IPS DF 19.7 (cell line): ENCODE measurements at places on chromosomes 2 and 18.

- DNase-seq: no peak
Measured at GRCh38 chr2:46010925-46011490, 286.2 kb upstream of the EPAS1 start.

DNA sequence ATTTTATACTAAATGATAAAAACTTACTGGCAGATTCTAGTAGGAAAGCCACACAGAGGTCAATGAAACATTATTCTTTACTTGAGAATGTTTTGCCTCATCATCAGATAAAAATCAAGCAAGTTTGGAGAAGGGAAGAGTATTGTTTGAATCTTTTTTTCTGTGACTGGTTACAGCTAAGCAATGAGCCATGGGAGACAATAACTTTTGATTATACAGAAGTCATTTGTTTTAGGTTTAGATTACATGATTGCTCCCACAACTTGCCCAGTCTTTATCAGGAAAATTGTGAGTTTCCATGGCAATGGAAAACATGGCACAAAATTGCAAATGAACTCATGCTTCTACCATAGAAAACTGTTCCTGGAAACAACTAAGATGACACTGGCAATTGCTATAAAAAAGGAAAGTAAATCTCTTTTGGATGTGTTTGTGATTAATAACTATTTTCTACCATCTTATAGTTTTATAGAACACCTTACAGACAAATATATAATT, 476.8 kb downstream of the MBD2 start:
- DNase-seq: no peak

DNA sequence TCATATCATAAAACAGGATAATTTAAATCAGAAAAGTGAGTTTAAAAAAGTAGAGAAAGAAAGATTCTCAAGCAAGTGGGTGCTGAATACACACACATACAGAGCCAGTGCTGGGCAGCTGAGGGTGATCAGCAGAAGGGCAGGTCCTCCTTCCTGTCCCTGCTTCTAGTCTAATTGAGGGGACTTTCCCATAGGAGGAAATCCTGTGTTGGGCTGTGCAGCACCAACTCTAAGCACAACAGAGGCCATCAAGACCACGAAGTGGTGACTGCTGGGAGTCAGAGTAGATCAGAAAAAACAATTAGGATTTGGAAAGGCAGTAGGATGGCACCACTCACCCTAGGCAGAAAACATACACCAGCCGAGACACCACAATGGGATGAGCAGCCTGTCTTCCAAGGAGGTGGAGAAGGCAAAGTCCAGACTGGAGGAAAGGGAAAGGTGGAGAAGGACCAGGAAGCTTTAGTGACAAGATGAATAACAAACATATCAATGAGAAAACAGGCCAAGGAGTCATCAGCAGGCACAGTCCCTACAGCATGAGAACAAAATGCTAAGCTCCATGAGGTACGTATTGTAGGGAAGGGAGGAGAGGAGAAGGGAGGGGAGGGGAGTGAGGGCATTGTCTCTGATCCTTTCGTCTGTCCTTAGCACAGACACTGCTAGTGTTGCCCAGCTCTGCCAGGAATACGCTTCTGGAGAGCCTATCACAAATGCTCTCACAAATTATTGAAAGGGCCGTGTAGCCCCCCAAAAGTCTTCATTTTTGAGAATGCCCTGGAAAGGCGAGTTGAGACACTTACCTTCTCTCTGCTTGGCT, 16.7 kb upstream of the MSGN1 start:
- DNase-seq: no peak

DNA sequence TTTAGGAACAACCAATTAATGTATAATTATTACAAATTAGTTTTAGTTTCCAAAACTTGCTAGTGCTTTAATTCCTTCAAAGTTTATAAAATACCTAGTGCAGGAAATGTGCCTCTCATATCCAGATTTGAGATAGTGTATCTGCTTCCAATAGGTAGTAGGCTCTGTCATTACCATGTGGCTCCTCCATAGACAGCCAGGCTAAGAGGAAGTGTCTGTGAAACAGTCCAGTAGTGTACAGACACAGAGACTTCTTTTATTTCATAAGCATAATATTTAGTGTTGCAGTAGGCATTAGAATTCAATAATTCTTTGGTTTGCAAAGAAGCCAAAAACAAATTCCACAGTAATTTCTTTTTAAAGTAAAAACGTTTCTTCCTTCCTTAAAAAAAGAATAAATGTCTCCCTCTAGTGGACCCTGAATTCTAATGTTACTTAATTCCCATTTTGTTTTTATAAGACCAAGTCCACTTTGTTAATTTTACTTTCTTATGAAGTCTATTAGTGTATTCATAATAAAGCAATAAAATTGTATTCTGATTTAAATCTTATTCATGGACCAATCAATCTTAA, 101.2 kb downstream of the NEB start:
- DNase-seq: no peak

GRCh38 chr2:196099916-196100315, 31.3 kb upstream of the DNAH7 start:
- DNase-seq: no peak

DNA sequence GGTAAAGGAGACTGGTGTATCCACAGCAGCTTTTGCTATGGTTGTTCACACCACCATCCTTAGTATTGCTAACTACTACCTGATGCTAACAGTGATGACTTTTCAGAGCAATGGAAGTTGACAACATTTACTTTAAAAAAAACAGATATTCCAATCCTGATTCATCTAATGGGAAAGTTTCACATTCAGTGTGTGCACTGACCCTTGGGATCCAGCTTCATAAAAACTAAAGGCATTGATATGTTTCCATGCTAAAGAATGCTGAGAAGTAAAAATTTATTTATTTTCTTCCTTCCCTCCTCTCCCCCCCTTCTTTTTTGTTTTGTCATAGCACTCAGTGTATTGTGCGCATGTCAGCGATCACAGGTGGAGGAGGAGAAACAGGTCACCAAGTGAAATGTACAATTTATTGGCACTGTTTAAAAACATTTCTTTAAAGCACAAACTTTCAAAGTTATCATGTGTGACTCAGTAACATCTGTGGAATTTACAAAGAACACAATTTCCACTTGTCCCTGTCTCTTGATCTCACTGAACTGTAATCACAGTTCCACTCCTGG, 229.9 kb downstream of the ALK start:
- no peak for DNase-seq

DNA sequence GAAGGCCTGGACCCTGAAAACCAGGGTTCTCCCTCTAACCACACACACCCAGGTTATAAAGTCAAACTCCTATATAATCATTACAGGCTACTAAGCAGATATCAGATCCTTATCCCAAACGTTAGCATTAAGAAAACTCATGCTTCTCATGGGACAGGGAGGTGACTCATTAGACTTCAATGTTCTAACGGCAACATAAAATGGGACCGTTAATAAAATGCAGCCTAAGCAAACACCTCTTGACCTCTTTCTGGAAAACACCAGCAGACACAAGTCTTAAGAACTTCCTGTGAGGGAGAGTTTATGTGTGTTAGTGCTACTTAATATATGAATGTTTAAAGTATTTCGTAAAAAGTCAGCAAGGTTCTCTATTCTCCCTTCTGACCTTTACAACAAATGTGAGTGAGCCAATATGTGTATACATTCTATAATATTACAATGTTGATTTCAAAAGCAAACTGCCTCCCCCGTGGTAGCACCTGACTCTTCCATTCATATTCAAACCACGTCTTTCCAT, 31.7 kb downstream of the LPIN2 start:
- no peak for DNase-seq

- DNase-seq: no peak
Measured at GRCh38 chr2:88216641-88217040, 46.5 kb downstream of the THNSL2 start.

GRCh38 chr2:140508756-140509155, 1622.1 kb downstream of the LRP1B start:
- no peak for DNase-seq

DNA sequence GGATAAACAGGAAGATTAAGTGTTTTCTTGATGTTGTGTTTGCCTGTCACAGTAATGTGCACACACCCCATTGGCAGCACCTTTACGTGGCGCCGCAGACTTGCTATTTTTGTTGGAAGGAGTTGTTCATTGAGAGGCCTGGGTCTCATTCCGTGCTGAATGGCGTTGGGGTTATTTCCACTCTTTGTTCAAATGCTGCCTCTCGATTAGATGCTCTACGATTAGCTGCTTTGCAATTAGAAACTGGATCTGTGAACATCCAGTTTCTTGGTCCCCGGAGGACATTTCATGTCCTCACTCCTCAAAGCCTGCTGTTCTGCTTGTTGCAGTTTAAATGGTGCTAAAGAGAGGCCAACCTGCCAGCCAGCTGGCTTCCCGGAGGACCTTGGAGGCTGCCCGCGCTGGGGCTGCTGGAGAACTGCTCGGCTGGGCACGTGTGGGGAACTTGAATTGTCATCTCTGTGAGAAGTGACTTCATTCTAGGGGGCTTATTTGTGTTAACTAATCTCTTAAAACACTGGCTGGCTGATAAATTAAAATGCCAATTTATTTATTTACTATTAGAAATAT, 117.4 kb upstream of the NABP1 start:
- DNase-seq: no peak

DNA sequence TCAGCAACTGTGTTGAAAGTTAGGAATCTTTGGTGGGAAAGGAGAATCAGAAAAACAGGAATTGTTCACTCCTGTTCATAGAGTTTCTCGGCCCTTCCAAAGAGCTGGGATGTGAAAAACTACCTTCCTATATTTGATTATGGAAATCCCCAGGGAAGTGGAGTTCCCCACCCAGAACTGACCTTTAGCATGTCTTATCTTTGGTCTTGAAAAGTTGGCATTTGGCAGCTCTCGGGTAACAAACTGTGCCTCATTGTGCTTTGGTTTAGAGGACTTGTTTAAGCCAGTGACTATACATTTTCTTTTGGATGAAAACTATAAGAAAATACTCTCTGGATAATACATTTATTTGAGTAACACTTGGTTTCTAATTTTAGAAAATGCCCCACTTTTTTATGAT, 51.3 kb upstream of the CERS6 start:
- no peak for DNase-seq

DNA sequence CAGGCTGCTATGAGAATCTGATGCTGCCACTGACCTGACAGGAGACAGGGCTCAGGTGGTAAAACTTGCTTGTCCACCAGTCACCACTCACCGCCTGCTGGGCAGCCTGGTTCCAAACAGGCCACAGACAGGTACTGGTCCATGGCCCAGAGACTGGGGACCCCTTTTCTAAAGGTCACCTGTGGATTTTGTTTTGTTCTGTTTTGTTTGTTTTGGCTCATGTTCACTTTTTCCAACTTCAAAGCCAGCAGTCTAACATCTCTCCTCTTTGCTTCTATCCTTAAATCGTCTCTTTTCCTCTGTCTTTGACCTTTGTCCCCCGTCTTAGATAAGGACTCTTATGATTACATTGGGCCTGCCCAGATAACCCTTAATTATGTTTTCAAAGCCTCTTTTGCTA, 3.3 kb upstream of the CERKL start:
- DNase-seq: no peak

GRCh38 chr2:64750817-64751285, 97.1 kb upstream of the SERTAD2 start:
- peak; percentile 88 for DNase-seq

- DNase-seq: no peak
Measured at GRCh38 chr18:77197073-77197472, 52.6 kb upstream of the GALR1 start.

- DNase-seq: no peak
Measured at GRCh38 chr18:69954719-69955480, 7.2 kb upstream of the CD226 start.

DNA sequence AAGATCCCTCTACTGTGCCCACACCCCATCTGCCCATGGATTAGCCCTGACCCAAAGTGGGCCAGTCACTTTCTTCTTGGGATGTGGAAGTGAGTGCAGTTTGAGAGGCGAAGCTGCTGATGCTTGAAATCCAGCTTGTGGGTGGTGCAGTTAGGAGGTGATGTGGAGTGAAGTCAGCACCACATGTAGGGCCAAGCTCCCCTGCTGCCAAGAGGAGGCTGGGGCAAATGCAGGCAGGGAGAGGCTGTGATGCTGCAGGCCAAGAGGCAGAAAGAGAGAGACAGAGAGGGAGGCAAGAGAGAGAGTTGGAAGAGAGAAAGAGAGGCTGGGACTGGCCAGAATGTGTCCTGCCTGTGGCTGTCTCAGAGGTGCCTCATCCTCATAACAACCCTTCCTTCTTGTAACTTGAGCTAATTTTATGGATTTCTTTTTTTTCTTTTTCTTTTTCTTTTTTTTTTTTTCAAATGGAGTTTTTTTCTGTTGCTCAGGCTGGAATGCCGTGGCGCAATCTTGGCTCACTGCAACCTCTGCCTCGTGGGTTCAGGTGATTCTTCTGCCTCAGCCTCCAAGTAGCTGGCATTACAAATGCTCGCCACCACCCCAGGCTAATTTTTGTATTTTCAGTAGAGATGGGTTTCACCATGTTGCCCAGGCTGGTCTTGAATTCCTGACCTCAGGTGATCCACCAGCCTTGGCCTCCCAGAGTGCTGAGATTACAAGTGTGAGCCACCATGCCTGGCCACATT, 35.3 kb upstream of the CAB39 start:
- DNase-seq: no peak

DNA sequence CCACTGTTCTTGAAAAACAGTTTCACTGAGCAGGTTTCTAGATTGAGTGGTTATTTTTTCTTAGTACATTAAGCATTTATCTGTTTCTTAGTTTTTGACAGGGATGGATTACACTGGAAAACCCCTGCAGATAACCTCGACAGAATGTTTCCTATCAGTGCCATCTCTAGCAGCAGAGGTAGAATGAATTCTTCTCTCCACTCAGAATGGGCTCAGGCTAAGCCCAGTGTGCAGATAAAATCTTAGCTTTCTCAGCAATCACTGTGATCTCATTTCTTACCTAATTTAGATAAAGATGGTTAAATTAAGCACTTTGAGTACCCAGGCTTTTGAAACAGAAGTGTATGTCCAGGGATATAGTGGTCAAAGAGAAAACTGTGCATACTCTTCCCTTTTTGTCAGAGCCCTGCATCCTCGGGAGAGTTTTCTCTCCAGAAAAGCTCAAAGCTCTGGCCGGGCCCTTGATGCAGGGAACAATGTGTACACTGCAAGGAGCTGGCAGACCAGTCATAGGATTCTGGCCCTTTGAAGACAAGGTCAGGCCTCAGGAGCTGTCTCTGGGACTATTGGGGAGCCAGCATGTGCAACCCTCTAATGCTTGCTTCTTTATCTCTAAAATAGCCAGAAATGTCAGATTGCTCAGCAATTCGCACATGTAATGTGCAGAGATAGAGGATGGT, 10.6 kb upstream of the AKAIN1 start:
- DNase-seq: no peak

DNA sequence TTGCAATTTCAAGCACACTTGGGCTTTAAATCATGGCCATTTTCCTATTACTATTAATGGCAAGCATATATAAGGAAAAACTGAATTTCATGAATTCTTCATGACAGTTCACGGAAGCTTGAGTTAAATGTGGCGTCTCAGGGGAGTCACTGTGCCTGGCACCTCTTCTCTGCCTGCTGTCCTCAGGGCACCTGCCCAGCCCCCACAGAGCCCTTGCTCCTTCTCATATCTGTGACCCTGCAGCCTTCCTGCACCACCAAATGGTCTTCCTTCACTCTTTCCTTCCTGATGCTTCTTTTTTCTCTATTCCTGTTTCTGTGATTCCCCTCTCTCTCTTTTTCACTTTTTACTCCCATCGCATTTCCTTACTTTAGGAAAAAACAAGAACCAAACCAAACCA, 35.4 kb downstream of the LAMA3 start:
- no peak for DNase-seq

GRCh38 chr2:202043475-202043874, 9.8 kb downstream of the FZD7 start:
- no peak for DNase-seq
